ENCODE measurements at places on chromosomes 7 and 10. TPM values are rescaled to one million over a fixed set of nuclear protein-coding genes. Genes with fewer than 3 reads are reported as not detected.

- DNase-seq = no peak
Observed at GRCh38 chr7:111173990-111174389, 83.1 kb downstream of the LRRN3 start.

GRCh38 chr10:122291739-122292138 is 20.6 kb downstream of the BTBD16 start:
- DNase-seq = no peak

DNA sequence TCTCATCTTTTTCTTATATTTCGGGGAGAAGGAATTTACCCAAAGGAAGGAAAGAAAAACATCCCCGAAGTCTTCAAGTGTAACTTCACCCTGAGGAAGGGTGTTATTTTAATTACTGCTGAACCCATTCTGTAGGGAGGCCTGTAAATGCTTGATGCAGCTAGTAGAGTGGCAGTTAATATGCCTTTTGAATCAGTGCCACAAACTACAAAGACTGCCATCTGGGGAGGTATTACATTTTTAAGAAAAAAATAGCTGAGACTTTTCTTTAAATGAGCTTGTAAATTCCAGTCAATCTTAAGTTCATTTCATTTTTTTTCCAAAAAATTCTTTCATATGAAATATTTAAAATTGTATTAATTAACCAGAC is 233.1 kb upstream of the FERD3L start:
- DNase-seq = no peak

DNA sequence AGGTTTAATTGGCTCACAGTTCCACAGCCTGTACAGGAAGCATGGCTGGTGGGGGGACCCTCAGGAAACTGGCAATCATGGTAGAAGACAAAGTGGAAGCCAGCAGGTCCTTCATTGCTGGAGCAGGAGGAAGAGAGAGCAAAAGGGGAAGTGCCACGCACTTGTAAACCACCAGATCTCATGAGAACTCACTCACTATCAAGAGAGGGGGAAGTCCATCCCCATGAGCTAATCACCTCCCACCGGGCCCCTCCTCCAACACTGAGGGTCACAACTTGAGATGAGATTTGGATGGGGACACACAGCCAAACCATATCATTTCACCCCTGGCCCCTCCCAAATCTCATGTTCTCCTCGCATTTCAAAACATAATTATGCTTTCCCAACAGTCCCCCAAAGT is 171.9 kb upstream of the CACNA2D1 start:
- no peak for DNase-seq

GRCh38 chr10:86229376-86229775 is 137.2 kb downstream of the GRID1 start:
- no peak for DNase-seq

DNA sequence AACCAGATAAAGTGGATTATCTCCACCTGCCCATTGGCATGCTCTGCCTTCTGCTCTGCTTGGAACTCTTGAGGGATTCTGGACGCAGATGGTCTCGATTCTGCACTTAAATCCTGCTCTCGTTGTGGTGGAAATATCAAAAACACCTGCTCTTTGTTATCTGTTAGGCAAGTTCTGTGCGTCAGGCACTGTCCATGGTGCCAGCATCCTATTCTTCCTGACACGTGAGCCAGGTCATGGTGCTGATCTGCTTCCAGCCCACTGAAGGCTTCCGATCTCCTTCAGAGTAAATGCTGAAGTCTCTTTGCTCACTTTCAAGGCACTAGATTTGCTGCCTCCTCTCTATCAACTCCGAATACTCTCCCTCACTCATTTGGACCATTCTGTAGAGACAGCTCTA is 505.6 kb downstream of the HTR7 start:
- DNase-seq = no peak

DNA sequence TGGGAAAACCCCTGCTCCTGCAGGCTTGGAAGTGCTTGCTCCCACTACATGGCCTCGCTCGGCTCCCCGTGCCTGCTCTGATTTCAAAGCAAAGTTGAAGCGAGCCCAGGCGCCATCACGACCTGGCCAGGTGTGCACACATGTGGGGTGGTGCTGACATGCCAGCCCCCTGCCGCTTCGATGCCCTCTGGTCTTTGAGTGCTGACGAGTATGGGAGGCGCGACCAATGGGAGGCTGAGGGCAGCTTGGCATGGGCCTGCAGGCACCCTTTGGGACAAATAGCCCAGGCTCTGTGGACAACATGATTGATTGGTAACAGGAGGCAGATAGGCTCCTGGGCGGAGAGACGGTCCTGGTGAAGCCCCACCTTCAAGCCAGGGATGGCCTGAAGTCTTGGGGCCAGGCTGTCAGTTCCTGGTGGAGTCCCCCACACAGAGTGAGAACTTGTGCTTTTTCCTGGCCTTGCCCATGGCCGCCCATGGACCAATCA is 252.4 kb upstream of the SEMA3A start:
- no peak for DNase-seq

DNA sequence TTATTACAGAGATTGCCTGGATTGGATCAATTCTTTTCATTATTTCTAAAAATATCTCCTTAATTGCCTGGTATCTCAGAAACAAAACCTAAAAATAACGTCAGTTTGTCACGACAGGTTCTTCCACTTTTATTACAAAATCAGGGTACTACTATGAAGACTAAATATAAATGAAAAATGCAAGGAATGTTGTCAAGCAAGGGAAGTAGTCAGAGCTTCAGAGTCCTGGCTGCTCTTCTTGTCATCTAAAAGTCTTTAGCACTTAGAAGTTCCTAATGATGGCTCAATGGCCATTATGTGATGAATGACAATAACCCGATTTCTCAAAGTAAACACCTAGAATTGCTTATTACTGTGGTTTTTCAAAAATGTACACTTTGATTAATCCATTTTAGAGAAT is 192.2 kb downstream of the SEMA3A start:
- no peak for DNase-seq

DNA sequence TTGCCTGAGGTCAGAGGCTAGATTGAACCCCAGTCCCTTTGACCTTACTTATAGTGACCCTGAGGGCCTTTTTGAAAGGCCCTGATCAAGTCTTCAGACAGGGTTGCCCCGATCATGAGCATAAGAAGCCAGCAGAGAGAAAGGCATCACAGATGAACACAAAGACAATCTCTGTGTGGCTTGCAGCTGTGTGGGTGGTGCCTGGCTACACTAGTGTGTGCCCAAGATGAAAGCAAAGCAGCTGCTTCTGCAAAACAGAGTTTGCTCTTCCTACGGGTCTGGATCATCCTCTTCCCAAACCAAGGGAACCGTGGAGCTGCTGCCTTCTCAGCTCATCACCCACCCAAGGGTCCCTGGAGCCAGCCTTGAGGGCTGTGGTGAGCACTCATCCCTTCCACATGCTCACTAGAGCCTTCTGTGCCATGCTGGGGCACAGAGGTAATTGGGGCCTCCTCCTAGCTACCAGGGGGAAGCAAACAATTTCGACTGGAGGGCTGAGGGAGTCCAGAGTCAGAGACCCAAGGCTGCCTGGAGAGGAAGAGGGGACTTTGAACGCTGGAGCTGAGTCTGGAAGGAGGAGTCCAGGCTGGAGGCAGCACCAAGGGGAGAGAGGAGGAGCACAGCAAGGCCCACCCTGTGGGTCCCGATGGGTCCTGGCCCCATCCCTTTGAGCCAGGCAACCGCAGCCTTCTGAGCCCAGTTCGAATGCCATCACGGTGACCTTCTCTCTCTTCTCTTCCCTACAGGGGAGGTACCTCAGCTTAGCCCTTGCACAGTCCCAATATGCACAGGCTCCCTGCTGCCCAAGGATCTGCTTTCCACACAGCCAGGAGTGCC is 42.3 kb downstream of the ANTXRL start:
- no peak for DNase-seq

The LIPN gene
- polyA plus RNA-seq = not detected

The OR13A1 gene
- polyA plus RNA-seq = 0.09 TPM

The PNLIP gene
- not detected for polyA plus RNA-seq
